Left colon (tissue), 2 donors: ENCODE measurements at places on chromosomes 7 and 10. TPM values are rescaled to one million over a fixed set of nuclear protein-coding genes. Genes with fewer than 3 reads are reported as not detected.

DNA sequence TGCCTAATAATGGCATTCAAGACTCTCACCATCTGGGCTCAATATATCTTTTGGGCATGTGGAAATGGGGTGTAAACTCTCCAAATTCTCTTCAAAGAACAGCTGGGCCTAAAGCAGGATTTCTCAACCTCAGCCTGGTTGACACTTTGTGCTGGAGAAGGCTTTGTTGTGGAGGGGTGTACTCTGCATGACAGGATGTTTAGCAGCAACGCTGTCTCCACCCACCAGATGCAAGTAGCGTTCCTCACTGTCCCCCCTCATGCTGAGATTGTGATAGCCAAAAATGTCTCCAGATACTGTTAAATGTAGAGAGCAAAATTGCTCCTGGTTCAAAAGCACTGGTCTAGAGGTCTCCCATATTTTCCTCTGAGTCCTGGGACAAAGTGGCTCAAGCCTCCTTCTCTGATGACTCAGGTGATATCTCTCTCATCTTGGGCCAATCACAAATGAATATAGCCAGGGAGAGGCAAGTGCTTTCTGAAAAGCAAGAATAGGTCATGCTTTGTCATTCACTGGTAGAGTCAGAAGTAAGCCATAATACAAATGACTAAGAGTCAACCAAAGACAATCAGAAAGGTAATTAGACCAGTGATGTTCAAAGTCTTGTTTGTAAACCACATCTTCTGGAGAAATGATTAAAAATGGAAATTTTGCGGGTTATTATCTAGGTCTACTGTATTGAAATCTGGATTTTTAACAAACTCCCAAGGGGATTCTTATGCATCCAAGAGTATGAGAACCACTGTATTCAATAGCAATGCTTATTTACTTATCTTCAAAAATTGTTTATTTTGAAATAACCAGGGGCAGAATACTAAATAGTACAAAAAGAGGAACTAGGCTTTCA, 330.8 kb downstream of the PTEN start:
- no peak for DNase-seq

Gene RHOBTB1
- total RNA-seq = 7.6 TPM

DNA sequence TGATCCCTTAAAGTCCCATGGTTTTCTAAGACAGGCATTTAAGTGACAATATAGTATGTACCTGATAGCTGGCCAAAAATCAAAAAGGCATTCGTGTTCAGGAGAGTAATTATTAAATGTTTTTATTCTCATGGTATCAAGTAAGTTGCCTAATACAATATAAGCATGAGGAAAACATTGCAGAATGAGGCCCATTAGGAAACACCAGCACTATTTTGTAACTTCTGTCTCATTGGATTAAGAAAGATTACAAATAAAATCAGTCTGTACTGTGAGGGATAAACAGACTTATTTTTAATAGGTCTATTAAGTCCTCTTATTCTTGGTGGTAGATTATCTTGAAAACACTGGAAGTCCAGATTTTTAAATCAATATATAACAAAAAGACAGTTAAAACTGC, 110.1 kb downstream of the SNX13 start:
- no peak for DNase-seq

Gene CPN1
- not detected for total RNA-seq

Gene EBF3
- total RNA-seq = 0.40 TPM

- DNase-seq = no peak
Observed at GRCh38 chr10:32995751-32996150, 37.7 kb upstream of the ITGB1 start.

Gene CALHM3
- not detected for total RNA-seq

Gene GJC3
- total RNA-seq = not detected

Gene EPO
- total RNA-seq = not detected

Gene LRRC17
- 0.67 TPM for total RNA-seq

Gene GATA3
- total RNA-seq = 0.78 TPM

- DNase-seq = no peak
Observed at GRCh38 chr7:148253629-148254028, 336.9 kb upstream of the C7orf33 start.

- DNase-seq = no peak
Observed at GRCh38 chr10:68601501-68602265, 41.5 kb downstream of the TET1 start.

Gene TET1
- 1.3 TPM for total RNA-seq

GRCh38 chr7:12554872-12555271, 15.6 kb upstream of the SCIN start:
- DNase-seq = no peak

DNA sequence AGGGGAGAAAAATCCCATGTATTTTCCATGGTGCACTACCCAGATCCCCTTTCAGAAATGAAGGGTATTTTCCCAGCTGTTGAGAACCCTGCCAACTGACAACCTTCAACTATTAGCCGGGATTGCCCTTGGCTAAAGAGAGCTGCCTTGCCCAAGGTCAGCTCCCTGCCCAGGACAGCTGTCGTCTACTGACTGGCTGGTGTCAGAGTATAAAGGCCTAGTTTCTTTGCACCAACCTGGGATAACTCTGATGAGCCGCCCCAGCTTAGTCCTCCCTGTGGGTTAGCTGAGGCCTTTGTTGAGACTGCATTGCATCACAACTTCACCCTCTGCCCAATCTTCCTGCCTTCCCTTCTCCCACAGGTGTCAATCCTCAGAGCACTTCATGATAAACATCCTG, 147.2 kb upstream of the RHEB start:
- DNase-seq = no peak

DNA sequence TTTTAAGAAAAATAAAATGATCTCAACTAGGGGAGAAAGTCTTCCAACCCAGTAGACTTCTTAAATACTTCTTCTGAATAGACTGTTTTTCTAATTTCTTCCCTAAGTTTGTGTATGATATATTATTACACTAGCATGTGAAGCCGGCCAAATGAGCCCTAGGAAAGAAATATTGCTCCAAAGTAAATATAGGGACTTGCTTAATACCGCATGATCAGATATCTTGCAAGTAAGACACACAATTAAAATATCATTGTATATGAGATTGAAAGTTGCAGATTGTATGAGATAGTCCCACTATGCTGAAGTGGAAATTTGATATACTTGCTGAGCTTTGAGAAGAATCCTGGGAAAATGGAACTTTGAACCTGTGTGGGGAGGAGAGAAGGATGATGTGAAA, 225.7 kb downstream of the BAMBI start:
- no peak for DNase-seq

Gene GTF2IRD2
- 17.3 TPM for total RNA-seq

- no peak for DNase-seq
Observed at GRCh38 chr10:95537542-95537927, 23.6 kb downstream of the SORBS1 start.

Gene AFAP1L2
- 12.5 TPM for total RNA-seq

DNA sequence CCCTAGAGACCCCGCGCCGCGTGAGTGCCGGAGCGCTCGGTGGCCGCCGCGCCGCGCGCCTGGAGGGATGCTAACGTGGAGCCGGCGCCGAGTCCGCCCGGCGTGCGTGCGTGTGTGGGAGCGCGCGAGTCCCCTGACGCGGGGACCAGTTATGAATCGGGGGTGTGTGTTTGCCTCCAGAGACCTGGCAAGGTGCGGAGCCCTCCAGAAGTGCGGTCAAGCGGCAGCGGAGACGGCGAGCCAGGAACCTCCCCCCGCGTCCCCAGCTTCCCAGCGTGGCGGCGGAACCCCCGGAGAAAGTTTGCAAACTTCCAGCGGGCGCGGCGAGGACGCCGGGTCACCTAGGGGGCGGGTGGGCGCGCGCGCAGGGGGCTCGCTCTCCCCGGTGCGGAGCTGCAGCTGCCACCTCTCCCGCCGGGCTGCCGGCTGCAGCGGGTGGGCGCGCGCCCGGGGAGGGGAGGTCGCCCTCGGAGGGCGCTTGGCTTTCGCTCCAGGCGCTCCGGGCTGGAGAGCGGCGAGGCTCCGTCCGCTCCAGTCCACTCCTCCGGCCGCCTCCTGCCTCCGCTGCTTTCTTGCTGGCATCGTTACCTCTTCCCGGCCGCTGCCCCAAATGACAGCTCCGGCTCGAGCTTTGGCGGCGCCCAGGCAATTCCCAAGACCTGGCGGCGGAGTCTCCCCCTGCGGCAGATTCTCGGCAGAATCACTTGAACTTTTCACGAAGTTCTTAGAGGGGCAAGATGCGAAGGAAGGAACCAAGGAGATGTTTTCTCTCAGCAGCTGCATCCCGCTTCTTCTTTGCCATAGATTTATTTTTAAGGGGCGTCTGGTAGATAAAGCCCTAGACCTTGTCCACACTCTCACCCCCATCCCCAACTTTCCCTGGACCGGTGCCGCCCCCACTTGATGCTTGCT, 2.3 kb upstream of the CREB5 start:
- no peak for DNase-seq

Gene GAD2
- not detected for total RNA-seq

- DNase-seq = no peak
Observed at GRCh38 chr7:464454-465401, 54.9 kb downstream of the PDGFA start.

DNA sequence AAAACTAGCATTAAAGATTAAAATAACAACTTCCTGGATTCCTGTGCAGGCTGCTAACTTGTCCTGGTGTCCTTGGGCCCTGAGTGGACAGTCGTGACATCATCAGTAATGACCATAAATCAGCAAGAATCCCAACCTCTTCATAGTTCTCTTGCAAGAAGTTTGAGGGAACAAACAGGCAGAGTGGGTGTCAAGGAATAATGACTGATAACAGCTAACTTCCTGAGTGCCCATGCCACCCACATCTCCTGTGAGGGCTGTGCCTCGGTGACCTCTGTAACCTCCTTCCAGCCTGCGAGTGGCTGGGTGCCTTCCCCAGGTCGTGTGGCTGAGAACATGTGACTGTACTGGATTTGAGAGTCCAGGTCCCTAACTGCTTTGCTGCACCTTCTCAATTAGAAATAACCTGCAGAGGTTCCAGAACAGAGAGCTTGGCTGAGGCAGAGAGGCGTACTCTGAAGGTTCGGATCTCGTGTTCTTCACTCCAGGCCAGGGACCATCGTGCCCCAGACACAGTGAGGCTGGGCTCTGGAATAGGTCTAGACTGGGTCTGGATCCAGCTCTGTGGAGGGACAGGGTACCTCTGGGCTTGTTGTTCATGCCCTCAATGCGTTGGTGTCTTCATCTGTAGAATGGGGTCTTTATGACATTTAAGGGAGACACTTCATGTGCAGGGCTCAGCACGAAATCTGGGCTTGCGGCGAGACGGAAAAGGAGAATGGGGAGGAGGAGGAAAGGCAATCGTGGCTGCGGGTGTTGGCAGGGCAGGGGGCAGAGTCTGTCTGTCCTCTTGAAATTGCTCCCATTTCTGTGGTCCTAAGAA, 313.1 kb upstream of the ZNF32 start:
- no peak for DNase-seq

DNA sequence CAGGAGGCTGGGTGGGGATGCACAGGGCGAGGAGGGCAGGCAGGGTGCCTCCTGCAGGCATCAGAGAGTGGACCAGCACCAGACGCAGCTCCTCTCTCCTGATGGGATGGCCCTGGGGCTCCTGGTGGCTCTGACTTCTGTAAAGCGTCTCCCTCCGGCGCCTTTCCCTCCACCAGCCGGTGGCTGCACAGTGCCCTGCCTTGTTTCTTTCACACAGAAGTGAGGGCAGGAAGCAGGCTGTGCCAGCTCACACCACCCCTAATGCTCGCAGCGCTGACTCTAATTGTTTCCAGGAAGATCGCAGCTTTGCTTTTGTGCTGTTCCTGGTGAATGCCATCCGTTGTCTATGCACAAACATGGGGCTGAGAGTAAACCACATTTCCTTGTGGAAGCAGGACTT, 152.3 kb upstream of the LANCL2 start:
- DNase-seq = no peak
